ENCODE measurements at places on chromosomes 3 and 15.

- DNase-seq = no peak
These were observed 19.1 kb downstream of the TTC21A start for GRCh38 chr3:39126532-39127071.

GRCh38 chr15:92749216-92749615 is 93.6 kb upstream of the FAM174B start:
- no peak for DNase-seq

DNA sequence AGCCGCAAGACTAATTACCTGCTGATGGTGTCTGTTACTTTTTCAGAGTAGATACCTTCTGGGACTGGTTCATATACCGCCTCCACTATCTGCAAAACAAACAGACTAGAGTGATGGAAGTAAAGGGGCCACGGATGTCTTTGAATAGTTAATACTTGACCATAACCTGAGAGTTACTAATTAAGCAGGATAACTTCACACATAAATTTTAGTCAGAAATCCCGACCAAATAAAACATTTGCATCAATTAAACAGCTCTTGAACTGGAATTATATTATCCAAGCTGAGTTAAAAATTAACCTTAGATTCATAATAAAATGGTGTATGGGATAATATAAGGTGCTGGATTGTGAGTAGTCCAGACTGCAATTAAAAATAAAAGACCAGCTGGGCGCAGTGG is 167.7 kb downstream of the NEK10 start:
- DNase-seq = no peak

DNA sequence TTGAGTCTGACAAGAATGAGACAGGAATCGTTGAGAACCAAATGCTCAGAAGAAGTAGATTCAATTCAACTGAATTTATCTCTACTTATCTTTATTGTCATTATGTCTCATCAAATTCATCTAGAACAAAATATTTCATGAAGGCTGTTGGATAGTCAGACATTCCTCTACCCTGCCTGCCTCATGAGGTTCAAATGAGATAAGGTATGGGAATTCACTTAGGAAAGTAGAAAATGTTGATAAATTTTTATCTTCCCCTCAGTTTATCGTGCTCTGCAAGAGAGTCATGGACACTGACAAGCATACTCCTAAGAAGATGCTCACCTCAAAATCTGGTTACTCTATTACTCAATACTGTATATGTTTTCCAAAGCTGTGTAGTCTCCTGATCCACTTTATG is 149.7 kb upstream of the CDIN1 start:
- no peak for DNase-seq

GRCh38 chr15:48394970-48395369 is 63.7 kb downstream of the DUT start:
- DNase-seq = no peak

DNA sequence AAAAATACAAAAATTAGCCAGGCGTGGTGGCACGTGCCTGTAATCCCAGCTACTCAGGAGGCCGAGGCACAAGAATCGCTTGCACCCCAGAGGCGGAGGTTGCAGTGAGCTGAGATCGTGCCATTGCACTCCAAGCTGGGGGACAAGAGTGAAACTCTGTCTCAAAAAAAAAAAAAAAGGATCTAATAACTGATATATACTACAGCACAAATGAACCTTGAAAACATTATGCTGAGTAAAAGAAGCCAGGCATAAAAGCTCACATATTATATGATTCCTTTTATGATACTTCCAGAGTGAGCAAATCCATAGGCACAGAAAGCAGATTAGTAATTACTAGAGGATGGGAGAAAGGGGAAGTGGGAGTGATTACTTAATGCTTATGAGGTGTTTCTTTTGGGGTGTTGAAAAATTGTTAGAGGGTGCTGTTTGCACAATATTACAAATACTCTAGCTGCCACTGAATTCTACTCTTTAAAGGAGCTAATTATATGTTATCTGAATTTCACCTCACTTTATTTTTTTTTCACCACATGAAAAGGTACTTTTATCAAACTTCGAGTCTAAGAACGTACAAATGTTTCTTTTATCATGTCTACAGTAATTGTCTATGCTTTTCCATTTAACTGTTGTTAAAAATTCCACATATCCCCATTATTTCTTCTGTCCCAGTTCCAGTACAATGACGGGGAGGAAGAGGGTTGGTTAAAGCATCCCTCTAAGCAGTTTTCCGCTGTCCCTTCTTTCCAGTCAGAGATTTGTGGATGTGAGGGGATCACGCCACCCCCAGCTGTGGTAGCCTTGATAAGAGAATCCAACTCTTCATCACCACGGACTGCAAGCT is 77.7 kb upstream of the FAM174B start:
- no peak for DNase-seq

DNA sequence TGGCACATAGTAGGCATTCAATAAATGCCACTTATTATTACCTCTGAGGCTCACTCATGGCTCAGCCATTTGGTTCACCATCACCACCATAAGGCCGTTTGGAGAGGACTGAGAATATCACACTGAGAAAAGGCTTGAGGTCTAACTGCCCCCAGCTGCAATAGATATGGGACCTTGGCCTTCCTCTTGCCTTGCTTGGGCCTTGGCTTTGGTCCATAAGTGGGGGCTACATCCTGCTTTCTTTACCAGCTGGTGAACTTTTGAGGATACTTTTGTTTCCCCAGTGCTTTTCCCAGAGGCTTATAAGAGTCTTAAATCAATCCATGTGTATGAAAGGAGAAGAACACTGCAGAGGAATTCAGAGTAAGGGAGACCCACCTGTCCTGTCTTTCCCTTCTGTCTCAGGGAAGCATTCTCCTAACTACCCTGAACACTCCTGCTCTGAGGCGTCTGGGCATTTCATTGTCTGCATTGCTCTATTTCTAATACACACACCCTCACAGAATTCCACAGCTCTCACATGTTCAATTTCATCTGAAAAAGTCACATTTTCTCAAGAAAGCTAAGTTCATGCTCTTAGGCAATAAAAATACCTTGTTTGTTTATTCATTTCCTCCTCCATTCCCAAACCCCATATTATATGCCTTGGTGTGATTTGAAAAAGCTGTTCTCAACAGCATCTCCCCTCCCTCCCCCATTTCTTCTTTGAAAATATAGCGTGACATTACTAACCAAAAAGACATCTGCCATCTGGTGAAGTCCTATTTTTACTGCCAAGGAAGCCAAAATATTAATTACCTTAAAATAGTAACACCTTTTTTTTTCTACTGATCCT is 22.5 kb upstream of the KCNMB2 start:
- no peak for DNase-seq

DNA sequence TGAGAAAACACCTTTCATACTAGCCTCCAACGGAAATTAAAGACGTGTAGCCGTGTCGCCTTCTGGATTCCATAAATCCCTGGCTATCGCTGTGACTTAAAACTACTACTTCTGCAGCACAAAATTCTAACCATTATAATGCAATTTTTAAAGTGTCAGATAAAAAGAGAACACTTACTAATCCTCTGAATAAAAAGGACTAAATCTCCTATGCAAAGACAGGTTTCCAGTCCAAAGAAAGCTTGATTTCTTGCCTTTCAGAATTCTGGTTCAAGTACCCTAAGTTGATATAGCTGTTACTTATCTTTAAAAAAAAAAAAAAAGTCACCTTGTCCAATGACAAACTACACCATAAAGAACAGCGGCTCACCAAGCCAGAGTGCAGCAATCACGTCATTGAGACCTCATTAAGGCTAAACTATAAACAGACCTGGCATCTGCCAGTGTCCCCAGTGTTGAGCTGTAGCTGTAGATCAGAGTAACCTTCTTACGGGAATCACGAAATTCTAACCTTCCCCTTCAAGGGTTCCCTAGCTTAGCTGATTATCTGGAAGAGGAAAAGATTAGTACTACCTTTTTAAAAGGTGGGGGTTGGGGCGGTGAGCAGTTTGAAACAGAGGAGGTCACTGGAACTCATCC is 2.2 kb downstream of the ABCC5 start:
- DNase-seq = no peak

DNA sequence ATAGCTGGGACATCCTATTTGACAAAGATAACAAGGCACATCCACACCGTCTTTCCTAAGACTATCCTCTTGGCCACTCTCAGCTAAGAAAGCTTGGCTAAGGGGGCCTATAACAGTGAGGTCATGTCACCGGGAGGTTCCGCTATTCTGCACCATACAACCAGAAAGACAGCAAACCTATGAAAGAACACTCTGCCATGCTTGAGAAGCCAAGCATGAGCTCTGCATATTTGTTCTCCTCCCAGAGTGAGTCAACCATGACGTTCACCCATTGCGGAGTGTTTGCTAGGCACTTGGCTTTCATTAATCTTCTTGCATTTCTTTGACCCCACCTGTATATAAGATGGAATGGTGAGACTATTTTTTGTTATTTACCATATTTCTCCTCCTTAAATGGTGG is 141.2 kb downstream of the GMNC start:
- DNase-seq = no peak

DNA sequence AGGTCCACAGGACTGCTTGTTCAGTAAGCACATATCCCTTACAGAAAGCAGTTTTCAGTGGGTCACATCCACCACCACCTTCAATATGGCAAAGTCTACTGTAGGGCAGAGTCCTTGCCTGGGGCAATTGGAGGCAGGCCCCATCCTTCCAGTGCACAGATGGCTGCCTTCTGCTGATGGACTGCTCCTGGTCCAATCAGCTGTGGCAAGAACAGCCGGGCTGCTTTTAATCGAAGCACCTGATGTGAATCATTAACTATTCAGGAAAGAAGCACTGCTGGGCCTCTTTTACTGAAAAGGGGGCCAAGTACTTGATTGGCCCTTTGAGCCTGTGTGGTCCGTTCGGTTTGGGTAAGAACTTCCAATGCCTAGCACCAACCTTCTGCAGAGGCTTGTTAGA is 24.4 kb downstream of the LARS2 start:
- no peak for DNase-seq

- no peak for DNase-seq
These were observed 677.0 kb downstream of the FHIT start for GRCh38 chr3:60574046-60574769.

- DNase-seq = no peak
These were observed 80.7 kb downstream of the DIPK2A start for GRCh38 chr3:144052275-144052674.

- no peak for DNase-seq
These were observed 13.6 kb downstream of the ACKR2 start for GRCh38 chr3:42822828-42823227.

DNA sequence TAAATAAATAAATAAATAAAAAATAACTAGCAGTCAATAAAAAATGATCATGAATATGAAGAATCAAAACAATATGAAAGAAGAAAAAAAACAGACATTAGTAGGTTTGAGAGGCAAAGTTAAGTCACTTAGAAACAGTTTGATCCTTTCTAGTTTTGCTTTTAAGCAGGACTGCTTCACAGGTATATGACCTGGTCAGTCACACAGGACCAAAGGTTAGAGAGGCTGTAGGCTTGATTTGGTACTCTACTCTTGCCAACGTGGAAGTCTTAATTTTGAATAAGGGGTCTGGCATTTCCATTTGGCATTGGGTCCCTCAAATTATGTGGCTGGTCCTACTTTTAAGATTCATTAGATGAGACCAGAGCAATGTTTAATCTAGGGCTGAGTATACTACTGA is 441.7 kb upstream of the NECTIN3 start:
- no peak for DNase-seq

DNA sequence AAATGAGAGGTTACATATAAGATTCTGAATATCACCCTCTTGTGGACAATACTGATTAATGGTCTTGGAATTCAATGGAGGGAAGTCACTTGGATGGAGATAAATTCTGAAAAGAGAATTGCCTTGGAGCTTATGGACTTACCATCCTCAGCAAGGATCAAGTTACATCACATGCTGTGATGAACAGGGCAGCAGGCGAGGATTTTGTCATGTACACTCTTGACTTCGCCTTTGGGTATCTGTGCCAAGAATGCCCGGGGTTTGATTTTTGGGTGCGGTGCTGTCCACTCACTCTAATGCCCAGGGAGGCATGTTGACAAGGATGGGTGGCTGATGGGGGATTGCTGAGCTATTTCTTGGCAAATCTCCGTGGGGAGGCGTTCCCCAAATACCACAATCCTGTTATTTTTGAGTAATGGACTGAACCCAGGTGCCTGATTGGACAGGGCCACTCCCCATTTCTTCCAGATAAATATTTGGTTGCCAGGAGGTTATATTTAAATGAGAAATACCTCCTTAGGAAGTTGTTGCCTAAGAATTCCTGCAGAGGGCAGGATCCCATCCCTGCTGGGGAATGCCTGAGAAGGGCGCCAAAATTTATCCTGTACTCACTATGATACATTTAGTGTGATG is 96.3 kb downstream of the TPRG1 start:
- no peak for DNase-seq

GRCh38 chr3:69439643-69440270 is 53.9 kb upstream of the FRMD4B start:
- no peak for DNase-seq

DNA sequence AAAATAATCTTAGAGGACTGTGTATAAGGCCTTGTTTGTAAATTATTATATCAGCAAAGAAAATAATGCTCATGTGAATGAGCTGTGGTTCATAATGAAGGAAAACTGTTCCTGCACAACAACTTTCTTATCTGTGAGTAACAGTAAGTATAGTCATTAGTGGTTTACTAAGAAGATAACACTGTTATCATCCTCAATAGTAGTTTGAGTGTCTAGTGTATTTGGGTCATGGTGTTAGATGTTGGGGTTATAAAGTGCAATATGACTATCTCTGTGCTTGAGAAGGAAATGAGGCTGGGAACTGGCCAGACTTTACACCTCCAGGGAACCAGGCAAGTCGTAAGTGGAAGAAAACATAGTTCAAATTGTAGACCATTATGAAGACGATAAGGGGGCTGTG is 15.6 kb downstream of the VPS8 start:
- no peak for DNase-seq

All from CD4-positive, alpha-beta T cell (primary cell).